ENCODE measurements at places on chromosomes 16 and 17.
A peak's percentile ranks its signal among the peaks of the same experiment; 100 is the strongest.

- DNase-seq = no peak
These were observed 2.3 kb upstream of the CCNF start for GRCh38 chr16:2426941-2427361.

GRCh38 chr16:57354311-57354710 is 4.3 kb upstream of the CCL22 start:
- DNase-seq = no peak

- DNase-seq = no peak
These were observed 6.7 kb upstream of the BEAN1 start for GRCh38 chr16:66420396-66420795.

GRCh38 chr16:56866955-56867830 is 2.2 kb downstream of the SLC12A3 start:
- peak; percentile 56 for DNase-seq

DNA sequence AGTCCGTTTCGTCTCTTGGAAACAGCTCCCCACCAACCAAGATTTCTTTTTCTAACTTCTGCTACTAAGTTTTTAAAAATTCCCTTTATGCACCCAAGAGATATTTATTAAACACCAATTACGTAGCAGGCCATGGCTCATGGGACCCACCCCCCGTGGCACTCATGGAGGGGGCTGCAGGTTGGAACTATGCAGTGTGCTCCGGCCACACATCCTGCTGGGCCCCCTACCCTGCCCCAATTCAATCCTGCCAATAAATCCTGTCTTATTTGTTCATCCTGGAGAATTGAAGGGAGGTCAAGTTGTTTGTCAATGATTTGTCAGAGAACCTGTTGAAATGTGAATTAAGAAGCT is 48.2 kb downstream of the IL21R start:
- no peak for DNase-seq

- no peak for DNase-seq
These were observed 102.7 kb downstream of the ABCC6 start for GRCh38 chr16:16120382-16121184.

DNA sequence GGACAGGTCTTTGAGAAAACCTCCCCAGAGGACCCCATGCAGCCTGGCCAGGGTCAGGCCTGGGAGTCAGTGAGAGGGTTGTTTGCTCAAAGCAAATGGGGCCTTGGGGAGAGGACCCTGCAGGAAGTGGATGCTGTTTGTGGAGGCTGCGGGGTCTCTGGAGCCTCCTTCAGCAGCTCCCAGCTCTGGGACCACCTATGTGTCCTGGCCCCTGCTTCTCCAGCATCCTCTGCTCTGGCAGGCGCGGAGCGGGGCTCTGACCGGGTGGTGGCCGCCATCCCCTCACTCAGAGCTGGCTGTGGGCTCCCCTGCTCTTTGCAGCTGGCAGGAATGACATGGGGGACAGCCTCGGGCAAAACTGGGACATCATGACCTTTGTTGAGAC is 29.8 kb upstream of the CIBAR2 start:
- no peak for DNase-seq

DNA sequence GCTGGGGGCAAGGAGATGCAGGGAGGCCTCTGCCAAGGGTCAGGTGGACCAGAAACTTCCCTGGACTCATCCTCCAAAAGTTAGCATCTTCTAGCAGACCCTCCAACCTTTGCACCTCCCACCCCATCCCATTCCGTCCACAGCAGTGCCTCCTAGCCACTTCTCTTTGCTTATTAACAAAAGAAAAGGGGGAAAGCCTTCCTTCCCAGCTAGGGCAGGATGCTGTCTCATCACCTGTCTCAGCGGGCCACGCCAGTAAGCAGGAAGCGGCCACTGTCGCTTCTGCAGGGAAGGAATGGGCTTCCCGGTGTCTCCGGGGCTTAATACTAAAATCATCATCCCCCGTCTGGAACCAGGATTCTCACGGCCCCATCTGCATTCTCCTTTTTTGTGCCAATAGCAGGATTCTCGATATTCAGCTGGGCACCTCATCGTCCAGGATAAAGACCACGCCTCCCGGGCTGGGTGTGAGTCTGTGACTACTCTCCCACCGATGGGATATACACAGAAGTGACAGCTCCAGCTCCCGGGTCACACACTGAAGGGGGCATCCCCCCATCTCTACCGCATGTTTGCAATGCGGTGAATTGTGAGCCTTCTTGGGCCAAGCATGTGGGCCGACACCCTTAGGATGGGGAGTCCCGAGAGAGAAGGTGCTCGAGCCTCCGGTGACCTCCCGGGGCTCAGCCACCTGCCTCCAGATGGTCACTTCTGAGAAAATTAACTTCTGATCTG is 15.5 kb upstream of the RBFOX3 start:
- DNase-seq = no peak
